Activated naive CD4-positive, alpha-beta T cell treated with anti-CD3 and anti-CD28 coated beads, Interleukin-2, amount 50 U/mL, for 72 hours (primary cell): ENCODE measurements at places on chromosomes 5 and 9.

DNA sequence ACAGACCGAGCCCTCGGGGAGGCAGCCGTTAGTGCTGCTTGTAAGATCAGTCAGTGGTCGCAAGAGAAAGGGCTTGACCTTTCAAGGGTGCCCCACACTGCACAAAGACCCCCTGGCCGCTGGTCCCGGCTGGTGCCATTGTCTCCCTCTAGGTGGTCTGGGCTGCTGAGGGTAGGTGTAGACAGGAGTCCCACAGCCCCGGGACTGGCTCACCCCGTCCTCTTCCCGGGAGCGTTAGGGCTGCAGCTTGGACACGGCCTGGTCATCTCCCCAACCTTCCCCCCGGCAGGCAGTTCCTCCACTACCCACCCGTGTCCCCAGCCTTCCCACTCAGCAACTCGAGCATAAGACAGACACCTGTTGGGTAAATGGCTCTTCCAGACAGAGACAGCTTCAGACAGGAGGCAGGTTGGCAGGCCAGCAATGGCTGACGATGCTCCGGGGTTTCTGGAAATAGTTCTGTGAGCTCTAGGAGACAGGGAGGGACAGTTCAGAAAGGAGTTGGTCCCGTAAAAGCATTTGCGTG, 15.3 kb upstream of the TMEM250 start:
- no peak for DNase-seq

DNA sequence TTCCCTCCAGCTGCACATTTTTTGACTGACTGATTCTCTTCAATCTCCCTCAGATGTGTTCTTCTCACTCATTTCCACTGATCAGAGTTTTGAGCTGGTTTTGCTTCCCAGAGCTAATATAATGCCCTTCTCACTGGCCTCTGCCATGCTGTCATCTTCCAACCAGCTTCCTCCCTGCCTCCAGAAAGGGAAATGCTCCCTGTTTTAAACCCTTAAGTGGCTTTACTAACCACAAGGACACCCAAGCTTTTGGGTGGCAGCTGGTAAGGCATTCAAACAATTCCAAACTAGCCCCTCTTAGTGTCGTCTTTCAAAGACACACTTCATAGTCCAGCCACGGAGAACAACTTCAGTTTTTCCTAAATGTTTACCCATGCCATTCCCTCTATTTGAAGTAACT, 172.5 kb downstream of the CRB2 start:
- no peak for DNase-seq

DNA sequence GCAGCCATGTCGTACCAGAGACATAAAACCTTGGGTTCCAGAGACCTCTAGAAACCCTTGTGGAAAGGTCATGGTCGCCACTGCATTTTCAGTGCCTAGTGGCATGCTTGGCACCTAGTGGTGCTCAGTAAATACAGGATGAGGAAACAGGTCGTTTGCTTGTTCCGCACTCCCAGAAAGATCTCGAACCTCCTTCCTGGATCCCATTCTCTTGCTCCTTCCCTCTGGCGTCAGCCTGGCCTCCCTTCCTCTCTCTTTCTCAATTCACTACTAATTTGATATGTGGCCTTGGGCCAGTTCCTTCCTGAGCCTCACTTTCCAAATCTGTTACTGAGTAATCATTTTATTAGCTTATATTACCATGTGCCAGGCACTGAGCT, 4.4 kb downstream of the NDST1 start:
- no peak for DNase-seq

DNA sequence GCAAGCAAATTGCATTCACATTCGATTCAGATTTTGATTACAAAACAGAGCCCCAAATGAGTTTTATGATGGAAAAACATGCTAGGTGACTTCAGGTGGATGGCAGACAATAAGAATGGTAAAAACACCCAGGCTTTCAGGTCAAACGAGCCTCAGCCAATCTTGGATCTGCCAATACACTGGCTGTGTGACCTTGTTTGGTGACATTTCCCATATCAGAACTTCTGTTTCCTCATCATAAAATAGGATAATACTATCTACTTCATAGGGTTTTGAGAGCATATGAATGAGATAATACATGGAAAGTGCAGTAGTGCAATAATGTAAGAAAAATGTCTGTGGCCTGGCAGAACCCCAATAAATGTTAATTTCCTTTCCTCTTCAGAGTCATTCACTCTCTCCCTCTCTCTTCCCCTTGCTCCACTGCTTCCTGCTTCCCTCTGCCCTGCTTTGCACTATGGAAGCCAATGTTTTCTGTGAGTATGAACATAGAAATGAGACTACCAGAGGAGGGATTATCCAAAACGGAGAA, 54.7 kb downstream of the SH3RF2 start:
- no peak for DNase-seq

DNA sequence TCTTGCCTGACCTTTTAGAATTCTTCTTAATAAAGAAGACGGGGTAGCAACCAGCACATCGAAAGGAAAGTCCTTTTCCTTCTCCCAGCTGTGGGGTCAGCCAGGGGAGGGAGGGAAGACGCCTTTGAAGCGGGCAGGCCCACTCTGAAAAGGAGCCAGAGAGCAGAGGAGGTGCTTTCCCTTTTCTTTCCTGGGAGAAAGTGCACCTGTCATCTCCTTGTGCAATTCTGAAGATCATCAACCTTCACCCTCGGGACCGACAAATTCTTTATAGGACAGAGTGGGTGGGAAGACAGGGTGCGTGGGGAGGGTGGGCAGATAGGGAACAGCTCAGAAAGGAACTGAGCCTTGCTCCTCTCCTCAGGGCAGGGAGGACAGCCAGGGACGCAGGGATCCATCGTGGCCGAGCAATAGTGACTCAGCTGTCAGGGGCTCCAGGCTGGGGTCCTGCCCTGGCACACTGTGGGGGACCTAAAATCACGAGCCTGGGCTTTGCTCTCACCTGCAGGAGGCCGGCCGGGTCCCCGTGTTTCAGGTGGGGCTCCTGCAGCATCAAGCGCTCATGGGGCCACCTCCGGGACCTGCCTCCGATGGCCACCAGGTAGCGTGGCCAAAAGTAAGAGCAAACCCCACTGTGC, 141.0 kb downstream of the OLFM1 start:
- DNase-seq, result no peak

DNA sequence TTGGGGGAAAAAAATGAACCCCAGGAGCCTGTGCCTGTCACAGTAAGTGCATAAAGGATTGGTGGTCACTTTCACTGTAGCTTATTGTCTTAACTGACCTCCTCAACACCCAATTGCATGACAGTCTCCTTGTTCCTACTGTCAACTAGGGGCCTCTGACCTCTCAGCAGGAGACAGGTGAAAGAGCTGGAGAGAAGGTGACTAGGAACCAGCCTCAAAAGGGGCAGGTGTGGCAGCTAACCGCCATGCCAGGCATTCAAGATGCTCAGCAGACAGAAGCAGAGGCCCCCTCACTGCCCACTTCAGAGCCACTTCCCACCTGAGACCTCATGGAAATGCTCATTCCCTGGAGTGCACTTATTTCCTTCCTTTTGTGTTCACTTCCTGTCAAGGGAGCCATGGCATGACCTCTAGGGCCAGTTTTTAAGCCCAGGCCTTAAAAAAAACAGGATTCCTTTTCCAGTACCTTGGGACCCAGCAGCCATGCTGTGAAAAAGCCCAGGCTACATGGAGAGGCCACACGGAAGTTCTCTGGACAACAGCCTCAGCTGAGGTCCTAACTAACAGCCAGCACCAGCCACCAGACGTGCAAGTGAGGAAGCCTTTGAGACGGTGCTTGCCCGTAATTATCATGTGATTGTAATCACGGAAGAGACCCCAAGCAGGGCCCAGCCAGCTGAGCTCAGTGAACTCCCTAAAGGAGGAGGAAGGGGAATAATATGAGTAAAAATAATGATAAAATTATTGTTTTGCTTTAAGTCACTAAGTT, 74.9 kb downstream of the NSUN2 start:
- DNase-seq, result no peak

DNA sequence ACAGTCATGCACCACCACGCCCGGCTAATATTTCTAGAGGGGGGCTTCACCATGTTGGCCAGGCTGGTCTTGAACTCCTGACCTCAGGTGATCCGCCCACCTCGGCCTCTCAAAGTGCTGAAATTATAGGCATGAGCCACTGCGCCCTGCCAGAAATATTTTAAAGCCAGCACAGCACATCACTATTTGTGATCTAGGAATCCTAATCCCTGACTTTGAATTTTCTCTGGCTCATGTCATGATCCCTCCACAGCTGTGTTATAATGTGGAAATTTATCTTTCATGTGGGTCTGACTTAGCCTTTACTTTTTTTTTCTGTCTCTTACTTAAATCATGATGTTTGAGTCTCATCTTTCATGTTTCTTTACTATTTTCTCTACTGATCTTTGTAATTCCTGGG, 18.7 kb upstream of the ITGA1 start:
- no peak for DNase-seq

DNA sequence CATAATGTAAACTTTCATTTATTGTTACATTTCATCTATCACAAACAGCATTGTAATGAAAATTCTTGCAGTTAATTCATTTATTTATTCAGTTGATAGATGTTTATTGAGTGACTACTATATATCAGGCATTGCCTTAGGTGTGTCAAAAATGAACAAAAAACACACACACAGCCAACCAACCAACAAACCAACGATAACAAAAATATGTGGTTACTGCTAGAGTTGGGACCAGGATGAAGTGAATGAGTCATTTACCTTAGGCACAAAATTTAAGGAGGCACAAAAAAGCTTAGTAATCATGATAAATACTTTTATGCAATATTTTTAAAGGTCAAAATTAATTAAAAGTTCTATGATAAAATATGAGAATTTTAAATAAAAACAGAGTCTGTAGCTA, 223.4 kb downstream of the CSNK1G3 start:
- no peak for DNase-seq

DNA sequence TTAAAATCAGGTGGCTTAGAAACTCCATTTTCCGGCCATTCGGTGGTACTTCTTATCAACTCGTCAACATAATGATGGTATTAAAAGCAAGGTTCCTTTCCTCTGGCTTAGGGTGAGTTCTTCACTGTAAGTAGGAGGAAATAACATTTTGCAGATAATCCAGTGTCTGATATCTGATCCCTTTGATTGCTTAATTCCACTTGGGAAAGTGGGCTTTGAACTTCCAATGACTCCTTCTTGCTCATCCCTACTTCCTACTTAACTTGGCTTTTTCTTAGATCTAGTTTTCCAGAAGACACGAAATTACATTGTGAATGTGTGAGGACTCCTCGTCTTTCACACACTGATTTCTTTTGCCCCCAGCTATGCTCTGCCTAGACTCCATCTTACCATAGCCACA, 31.5 kb downstream of the DDX31 start:
- DNase-seq, result no peak

- no peak for DNase-seq
Measured at GRCh38 chr5:73605223-73606087, 20.5 kb upstream of the ARHGEF28 start.
